ENCODE measurements at places on chromosomes 5 and 9.

- no peak for DNase-seq
These were observed 82.6 kb downstream of the GLDC start for GRCh38 chr9:6562871-6563430.

- DNase-seq, result no peak
These were observed 236.5 kb downstream of the FBXL17 start for GRCh38 chr5:108145351-108145750.

GRCh38 chr5:42586625-42587024, 163.4 kb downstream of the GHR start:
- no peak for DNase-seq

DNA sequence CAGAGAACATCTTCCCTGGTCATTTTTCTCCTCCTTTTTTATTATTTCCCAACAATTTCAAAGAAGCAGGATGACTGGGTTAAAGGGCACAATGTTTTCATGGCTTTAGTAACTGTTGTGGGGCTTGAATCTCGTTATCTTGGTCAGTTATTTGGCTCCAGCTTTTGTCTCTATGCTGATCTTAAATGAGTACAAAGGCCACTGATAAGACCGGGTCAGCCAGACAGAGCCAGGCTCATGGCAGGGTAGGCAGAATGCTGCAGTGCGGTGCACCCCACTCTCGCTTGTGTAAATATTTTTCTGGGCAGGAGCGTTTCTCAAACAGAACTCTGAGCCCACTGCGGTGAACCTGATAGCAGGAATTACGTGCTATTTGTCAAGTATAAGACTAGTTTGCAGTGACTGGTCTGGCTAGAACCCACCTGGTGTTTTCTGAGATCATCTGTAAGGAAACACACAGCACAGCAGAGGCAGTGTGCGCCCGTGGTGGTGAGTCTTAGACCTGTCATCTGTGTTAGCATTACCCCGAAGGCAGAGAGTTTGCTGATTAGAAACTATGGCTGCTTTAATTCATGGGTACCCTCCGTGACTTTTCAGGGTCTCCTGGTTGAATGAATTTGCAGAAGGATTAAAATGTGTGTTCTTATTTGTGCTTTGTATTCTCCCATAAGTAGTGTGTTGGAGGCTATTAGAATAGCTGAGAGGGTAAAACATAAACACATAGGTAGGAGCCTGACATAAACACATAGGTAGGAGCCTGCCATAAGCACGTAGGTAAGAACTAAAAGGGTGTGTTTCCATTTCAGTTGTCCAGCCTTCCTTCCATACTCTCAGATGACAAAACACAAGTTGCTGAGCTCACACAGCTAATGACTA, 158.6 kb upstream of the DMRT1 start:
- DNase-seq, result no peak

All from NCI-H2081 (cell line).